ENCODE measurements at places on chromosomes 7 and 10.

DNA sequence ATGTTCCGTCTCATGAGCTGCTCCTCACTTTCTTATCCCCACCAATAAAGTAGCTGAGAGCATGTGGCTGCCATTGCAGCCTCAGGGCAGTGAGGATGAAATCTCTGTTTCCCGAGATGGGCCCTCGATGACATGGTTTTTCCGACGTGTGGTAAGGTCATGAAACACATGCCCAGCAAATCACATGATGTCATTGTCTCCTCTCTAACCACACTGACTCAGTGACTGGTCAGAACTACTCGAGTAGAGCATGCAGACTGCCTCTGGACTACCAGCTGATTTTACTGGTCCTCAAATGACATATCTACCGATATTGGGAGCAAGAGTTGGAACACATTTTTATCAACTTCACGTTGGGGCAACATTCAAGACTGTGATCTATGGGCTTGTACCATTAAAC lies 786.1 kb downstream of the CNTNAP2 start:
- DNase-seq = no peak

GRCh38 chr7:786472-787255 lies 45.6 kb upstream of the SUN1 start:
- peak; percentile 57 for DNase-seq

GRCh38 chr7:28956608-28957063 lies 1.5 kb downstream of the TRIL start:
- no peak for DNase-seq

- DNase-seq = no peak
These were observed 119.0 kb downstream of the VWC2 start for GRCh38 chr7:49892481-49892880.

- DNase-seq = no peak
These were observed 127.4 kb downstream of the ELAPOR2 start for GRCh38 chr7:86932038-86932512.

GRCh38 chr7:134587750-134588149 lies 38.8 kb downstream of the AKR1B15 start:
- DNase-seq = no peak

DNA sequence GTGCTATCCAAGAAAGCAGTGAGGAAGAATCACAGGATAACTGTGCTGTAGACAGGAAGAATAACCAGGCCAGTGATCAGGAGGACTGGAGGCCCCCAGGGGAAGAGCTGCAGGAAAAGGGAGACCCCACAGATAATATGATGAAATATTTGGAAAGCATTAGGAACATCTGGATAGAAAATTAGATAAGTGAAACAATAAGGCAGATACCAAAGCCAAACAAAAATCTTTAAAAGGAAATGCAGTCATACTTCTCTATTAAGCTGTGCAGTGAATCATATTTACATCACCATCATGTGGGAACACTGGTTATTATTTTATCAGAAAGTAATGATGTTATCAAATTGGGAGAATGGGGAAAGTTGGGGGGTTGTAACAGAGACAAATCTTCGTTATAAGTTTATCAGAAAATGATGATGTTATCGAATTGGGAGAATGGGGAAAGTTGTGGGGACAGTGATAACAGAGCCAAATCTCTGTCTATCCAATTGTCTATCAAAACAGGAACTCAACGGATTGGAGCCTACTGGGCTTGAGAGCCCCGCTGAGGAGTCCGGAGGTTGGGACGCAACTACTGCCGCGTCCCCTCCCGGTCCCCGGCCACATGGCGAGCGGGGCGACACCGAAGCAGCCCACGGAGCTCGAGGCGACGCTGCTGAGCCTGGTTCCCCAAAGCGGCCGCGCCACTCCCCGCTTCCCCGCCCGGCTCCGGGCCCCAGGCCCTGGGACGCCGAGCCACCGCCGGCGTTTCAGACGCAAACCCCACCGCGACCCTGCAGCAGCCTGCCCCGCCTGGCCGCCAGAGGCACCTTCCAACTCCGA lies 14.0 kb upstream of the RALA start:
- no peak for DNase-seq

- no peak for DNase-seq
These were observed 23.5 kb downstream of the SGCE start for GRCh38 chr7:94632338-94633013.

GRCh38 chr7:42753811-42754363 lies 158.0 kb downstream of the C7orf25 start:
- DNase-seq = no peak

All from stimulated activated CD8-positive, alpha-beta memory T cell treated with anti-CD3 and anti-CD28 coated beads, Interleukin-4, amount 100 ng/mL, for 1 hour (primary cell).